ENCODE measurements at places on chromosomes 4 and X.

DNA sequence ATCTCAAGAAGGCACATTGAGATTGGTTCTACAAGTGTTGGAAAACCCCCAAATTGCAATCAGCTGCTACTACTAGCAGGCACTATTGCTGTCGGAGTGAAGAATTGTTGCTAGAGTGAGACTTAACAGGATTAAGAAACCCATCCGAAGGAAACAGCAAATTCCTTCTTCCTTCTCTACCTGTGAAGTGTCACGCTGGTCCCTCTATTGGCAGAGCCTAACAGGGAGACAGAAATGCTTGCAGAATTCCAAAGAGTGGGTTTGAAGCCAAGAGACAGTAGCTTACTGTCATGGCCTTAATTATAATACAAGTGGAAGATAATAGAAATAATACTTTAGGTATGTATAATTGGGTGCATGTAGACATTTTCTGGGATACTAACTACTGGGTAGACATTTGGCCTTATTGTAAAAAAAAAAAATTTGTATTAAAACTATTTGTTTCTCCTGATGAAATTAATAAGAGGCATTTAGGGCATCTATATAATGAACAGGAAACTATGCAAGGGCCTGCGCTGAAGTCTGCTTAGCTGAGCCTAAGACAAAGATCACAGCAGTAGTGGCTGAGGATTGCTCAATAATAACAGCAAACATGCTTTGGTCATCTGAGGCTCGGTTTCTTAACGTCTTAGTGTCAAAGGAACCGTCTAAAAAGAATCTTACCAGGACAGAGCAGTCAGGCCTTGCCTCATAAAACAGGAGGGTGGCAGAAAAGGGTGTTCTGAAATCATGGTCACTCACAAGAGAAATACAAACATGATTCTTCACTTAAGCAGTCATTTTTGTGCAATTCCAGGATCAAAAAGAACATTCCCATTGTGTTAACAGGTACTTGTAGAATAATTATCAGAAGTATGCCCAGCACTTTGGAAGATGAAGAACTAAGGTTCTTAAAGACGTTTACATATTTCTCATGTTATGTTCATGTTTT is 40.8 kb downstream of the FAM241A start:
- no peak for DNase-seq

DNA sequence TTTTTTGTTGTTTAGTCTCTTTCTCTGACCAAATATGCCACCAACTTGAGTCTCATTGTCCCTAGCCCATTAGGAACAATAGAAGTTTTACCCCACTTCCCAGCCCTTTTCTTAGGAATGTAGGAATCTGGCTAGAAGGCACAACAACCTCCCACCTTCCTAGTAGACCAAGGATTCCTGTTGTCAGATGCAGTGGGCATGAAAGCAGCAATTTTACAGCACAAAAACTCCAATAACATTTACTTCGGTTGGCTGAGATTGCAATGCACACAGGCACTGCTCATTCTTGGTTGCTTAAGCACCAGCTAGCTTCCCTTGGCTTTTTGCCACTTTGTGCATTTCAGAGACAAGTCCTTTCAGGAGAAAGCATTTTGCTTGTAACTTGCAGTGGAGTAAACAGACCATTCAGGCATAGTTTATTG is 312.8 kb downstream of the TENM3 start:
- no peak for DNase-seq

GRCh38 chr4:75976177-75976576 is 14.6 kb downstream of the SDAD1 start:
- no peak for DNase-seq

DNA sequence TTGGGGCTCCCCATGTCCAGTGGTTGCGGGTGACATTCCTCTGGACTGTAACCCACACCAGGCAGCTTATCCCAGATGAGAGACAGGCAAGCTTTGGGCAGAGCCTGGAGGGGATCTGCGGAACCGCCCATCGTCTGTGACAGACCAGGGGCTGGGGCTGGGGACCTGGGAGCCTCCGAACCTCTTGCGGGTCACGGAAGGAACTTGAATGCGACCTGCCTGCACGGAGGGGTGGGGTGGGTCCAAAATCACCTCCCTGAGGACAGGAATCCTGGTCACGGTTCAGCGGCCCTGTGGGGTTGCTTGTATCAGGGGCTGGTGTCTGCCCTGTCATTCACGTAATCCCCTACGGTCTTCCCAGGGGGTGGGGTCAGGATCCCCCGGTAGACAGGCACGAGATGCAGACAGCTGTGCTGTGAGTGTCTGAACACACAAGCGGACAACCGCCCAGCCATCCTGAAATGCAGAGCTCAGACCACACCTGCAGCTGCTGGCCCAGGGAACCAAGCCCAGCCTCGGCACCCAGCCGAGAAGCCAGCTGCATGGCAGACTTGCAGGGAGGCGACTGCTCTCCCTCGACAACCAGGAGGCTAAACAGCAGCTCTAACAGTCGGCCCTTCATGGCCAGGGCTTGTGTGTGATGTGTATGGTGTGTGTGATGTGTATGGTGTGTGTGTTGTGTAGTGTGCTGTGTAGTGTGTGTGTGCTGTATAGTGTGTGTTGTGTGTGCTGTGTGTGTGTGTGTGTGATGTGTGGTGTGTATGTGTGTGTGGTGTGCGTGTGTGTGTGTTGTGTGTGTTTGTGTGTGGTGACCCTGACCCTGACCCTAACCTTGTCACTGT is 105.9 kb upstream of the ADRA2C start:
- no peak for DNase-seq

- no peak for DNase-seq
Measured at GRCh38 chr4:128285085-128285997, 2.3 kb downstream of the PGRMC2 start.

- DNase-seq = no peak
Measured at GRCh38 chrX:13793897-13794296, 23.0 kb downstream of the GPM6B start.

DNA sequence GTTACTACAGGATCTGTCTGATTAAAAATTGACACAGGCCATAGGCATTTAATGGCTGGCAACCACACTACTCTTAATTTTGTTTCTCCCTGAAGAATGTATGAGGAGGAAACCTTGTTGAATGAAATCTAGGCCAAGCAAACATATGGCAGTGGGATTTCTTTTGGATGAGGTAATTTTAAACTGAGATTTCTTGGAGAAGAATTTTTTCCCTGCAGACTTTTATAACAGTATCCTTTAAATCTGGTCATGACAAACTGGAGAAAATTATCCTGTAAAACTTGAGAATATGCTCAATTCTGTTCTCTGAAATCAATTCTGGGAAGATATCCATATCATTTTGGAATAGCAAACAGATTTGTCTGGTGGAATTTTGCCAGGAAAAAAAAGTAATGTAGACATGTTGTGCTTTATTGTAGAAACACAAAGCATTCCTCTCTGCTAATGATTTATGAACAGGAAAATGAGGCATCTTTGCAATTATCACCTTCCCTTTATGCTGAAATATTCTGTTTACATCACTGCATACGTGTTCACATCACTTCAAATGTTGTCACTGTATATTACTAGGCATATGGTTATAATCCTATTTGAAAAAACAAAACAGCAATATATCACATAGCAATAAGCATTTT is 108.3 kb upstream of the ARSJ start:
- no peak for DNase-seq

GRCh38 chrX:89034679-89035078 is 287.7 kb downstream of the CPXCR1 start:
- no peak for DNase-seq

DNA sequence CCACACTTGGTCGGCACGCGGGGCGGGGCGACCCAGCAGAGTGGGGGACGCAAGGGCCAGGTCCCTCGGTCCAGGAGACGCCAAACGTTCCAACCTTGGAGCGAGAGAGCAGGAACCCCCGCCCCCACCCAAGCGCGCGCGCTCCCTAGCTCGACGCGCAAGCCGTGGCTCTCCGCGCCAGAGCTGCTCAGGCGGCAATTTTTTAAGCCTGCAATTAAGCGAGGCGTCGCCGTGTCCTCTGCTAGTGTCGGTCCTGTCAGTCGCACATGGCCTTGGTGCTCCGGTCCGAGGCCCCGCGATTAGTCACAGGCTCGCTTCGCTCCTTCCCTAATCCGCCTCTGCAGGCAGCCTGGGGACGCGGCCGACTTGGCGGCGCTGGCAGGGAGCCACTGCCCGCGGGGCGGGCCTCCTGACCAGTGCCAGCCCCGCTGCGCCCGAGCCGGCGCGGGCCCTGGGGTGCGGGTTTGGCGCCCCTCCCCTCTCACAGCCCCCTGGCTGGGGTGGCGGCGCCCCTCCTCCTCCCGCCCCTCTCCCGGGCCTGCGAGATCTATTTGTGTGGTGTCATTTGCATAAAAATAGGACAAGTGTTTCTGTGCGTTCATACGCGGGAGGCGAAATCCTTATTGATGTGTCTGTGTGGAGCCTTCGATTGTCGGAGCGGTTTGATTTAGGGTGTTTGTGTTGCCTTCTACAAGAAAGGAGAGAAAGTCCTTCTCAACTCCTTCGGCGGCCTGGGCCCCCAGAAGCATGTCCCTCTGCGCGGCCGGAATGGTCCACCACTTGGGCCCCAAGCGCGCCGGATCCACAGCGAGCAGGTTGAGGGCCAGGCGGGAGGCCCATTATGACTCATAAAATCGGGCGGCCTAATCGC is 9.8 kb upstream of the BCOR start:
- no peak for DNase-seq

- no peak for DNase-seq
Measured at GRCh38 chr4:140557831-140558435, 10.8 kb downstream of the UCP1 start.
